Epithelial cell of proximal tubule (primary cell): ENCODE measurements at places on chromosomes 2 and 18. TPM values are rescaled to one million over a fixed set of nuclear protein-coding genes. Genes with fewer than 3 reads are reported as not detected.

Gene UPP2
- total RNA-seq: not detected in 2 replicates

Gene CYP20A1
- 11.1 and 13.2 TPM in 2 replicates for total RNA-seq

Gene CRYBA2
- not detected in 2 replicates for total RNA-seq

Gene PCARE
- not detected in 2 replicates for total RNA-seq

Gene CCL20
- total RNA-seq: 1.0 and 1.2 TPM in 2 replicates

Gene VIL1
- total RNA-seq: not detected in 2 replicates

Gene SP9
- 0.06 TPM in 1 of 2 replicates, not detected in the other for total RNA-seq

Gene GALR1
- not detected in 2 replicates for total RNA-seq

- no peak for DNase-seq
Observed at GRCh38 chr18:79801217-79801616, 3.5 kb downstream of the KCNG2 start.

- no peak for DNase-seq
Observed at GRCh38 chr2:80363791-80364349, 59.3 kb upstream of the LRRTM1 start.

- no peak for DNase-seq
Observed at GRCh38 chr2:144463266-144463665, 56.7 kb downstream of the ZEB2 start.

GRCh38 chr2:205585449-205586383 lies 96.6 kb upstream of the NRP2 start:
- DNase-seq: no peak

GRCh38 chr2:111652038-111652437 lies 232.0 kb downstream of the ANAPC1 start:
- DNase-seq: no peak

- no peak for DNase-seq
Observed at GRCh38 chr2:112821142-112821541, 15.4 kb downstream of the IL1B start.

DNA sequence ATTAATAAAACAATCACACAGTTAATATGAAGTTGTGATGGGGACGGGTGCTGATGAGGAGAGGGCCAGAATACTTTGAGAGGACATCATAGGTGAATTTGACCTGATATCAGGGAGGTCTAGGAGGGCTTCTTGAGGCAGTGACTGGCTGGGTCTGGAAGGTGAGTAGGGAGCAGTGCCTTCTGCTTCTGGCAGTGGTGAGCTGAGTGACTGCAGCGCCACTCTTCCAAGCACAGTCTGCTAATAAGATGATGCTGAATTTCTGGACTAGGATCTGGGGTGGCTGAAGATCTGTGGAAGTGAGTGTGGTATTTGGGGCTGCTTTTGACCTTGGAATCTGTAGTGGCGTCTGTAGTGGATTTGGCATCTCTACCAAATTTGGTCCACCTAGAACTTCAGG lies 5.5 kb downstream of the DGKD start:
- DNase-seq: no peak

DNA sequence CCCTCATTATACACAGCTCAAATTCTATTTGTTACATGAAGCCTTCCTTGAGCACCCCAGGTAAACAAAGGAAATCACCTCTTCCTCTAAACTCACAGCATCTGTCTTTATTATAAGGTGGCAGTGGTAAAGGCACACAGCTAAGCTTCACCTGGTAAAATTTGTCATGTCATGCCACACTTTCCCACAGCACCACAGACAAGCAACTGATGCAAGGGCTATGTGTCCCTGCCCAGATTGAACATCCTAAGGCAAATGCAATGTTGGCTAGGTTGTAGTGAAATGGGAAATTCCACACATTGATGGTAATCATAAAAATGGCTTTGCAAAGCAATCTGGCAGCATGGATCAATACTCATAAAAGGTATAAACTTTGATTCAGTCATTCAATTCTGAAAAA lies 18.9 kb downstream of the LDAH start:
- no peak for DNase-seq

DNA sequence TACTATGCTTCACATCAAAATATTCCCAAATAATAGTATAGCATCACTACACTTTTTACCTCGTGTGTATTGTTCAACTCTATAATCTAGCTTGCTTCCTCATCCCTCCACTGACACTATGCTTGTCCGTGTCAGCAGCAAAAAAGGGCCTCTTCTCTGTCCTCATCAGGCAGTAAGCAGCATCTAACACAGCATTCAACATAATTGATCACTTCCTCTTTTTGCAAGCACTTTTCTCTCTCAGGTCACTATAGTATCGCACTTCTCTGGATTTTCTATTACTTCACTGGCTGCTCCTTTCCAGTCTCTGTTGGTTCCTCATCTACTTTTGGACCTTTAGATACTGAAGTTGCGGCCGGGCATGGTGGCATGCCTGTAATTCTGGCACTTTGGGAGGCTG lies 64.9 kb upstream of the ZSWIM2 start:
- no peak for DNase-seq

- no peak for DNase-seq
Observed at GRCh38 chr2:232512602-232513001, 7.6 kb upstream of the PRSS56 start.

DNA sequence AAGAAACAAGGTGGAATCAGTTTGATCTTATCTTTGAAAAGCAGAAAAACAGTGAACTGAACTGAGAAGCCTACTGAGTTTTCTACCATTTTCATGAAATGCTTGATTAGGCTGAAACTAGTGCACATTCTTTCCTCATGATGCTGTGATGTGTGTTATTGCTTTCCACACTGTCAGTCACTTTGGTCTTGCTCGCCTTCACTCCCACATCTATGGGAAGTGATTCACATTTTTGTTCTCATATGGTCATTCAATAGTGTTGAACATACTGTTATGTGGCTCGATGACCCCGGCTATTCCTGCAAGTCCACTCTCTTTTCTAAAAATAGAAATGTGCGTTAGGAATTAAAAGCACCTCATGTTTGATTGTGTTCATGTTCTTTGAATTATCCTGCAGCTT lies 129.7 kb downstream of the TGIF1 start:
- DNase-seq: peak; percentile 97

- DNase-seq: peak; percentile 22
Observed at GRCh38 chr18:54647176-54647575, 56.1 kb downstream of the DYNAP start.

- DNase-seq: no peak
Observed at GRCh38 chr2:192090911-192091310, 103.8 kb downstream of the TMEFF2 start.

DNA sequence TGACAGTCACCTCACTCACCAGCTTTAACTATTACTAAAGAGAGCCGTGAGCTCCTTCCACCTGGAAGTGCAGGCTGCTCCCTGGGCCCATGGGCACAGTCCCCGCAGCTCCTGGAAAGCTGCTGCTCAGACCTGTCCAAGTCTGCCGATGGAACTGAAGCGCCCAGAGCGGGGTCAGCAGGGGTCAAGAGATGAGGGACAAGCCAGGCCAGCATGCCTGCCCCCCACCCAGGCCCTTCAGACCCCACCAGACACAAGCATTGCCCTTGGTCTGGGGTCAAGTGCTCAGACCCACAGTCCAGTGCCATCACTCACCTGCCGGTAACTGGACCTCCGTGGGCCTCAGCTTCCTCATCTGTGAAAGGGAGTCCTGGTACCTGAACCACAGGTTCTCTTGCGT lies 59.9 kb downstream of the BIN1 start:
- DNase-seq: no peak

- no peak for DNase-seq
Observed at GRCh38 chr2:72789241-72789640, 36.6 kb downstream of the EXOC6B start.

GRCh38 chr2:15031745-15032240 lies 399.3 kb downstream of the LRATD1 start:
- DNase-seq: no peak

- no peak for DNase-seq
Observed at GRCh38 chr2:73984922-73985307, 205 bp downstream of the TET3 start.

- DNase-seq: no peak
Observed at GRCh38 chr2:120820263-120820952, 84.7 kb downstream of the GLI2 start.

GRCh38 chr2:4898706-4899105 lies 793.5 kb upstream of the SOX11 start:
- DNase-seq: no peak

DNA sequence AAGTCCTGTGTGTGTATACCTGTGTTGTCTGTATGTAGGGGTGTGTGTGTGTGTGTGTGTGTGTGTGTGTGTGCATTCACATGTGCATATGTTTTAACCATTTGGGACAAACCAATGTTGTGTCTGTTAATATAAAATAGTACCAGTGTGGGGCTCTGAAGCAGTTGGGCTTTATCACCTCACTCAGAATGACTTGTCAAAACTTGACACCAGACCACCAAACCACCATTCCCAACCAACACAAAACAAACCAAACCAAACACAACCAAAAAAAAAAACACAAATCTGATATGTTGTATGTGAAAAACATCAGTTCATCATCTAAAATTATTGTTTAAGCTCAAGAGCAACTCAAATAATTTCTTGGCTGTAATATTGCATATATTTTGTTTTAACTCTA lies 42.1 kb downstream of the CALCRL start:
- DNase-seq: no peak

DNA sequence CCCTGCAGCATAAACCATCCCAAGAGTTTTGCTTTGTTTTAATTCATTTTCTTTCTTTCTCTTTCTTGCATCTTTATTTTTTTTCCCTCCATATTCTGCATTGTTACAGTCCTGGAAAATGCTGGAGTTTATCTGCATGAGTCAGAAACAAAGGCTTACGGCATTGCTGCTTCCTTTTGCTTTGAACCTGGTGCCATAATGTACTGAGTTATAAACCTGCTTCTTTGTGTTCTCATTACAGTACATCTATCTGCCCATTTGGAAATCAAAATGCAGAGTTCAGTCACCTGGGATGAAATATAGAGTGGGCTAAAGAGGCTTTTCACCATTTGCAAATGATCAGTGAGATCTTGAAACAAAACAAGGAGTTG lies 1009.2 kb upstream of the FANCL start:
- DNase-seq: no peak

- no peak for DNase-seq
Observed at GRCh38 chr18:12599966-12600365, 57.9 kb downstream of the SPIRE1 start.
